CD4-positive, alpha-beta T cell (primary cell): ENCODE measurements at places on chromosomes 7 and 10. TPM values are rescaled to one million over a fixed set of nuclear protein-coding genes. Genes with fewer than 3 reads are reported as not detected.

DNA sequence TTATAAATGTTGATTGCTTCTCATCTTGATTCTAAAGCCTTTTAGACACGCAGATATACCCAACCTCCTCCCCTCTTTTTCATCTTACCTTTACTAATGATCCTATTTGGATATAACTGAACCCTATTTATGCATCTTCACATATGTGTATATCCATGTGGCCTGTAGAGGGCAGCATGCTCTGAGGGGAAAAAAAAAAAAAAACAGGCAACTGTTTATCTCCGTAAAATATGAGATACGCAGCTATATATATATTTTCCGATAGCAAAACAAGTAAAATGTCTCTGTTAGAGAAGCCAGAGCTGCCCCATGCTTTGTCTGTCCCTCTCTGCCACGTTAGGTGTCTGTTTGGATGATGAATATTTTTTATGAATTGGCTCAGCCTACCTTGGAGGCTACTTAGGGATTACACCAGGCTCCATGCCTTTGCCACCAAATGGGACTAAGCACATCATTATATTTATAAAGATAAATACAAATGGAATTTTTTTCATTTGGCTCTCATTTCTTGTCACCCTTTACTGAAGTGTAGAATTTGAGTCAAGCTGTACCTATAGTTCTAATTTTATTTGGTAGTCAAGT is 174.8 kb upstream of the FZD1 start:
- H3K36me3 ChIP-seq = no peaks in the 10 kb centered on the region
- no peak overlapping the region for H3K4me3 ChIP-seq
- no peak overlapping the region for H3K27ac ChIP-seq
- H3K4me1 ChIP-seq = peaks cover 12% of the 10 kb centered on the region
- no peak for DNase-seq
- H3K27me3 ChIP-seq = no peaks in the 10 kb centered on the region

GRCh38 chr10:124665091-124665490 is 79.1 kb downstream of the FAM53B start:
- no peaks in the 10 kb centered on the region for H3K27me3 ChIP-seq
- peak overlapping the region; percentile 9 for H3K27ac ChIP-seq
- H3K4me1 ChIP-seq = peaks cover 96% of the 10 kb centered on the region
- no peak for DNase-seq
- H3K36me3 ChIP-seq = peaks cover 48% of the 10 kb centered on the region
- no peak overlapping the region for H3K4me3 ChIP-seq

- peaks cover 38% of the 10 kb centered on the region for H3K4me1 ChIP-seq
- DNase-seq = no peak
- no peaks in the 10 kb centered on the region for H3K27me3 ChIP-seq
- no peak overlapping the region for H3K27ac ChIP-seq
Measured at GRCh38 chr7:140174217-140174616, 2.6 kb downstream of the KDM7A start.

- no peak for DNase-seq
- no peaks in the 10 kb centered on the region for H3K27me3 ChIP-seq
- peaks cover 30% of the 10 kb centered on the region for H3K36me3 ChIP-seq
- no peak overlapping the region for H3K27ac ChIP-seq
- peaks cover 3% of the 10 kb centered on the region for H3K4me1 ChIP-seq
- H3K4me3 ChIP-seq = no peak overlapping the region
Measured at GRCh38 chr7:1848911-1849311, 178.8 kb downstream of the ELFN1 start.

GRCh38 chr10:91616137-91616536 is 16.7 kb downstream of the PPP1R3C start:
- no peak overlapping the region for H3K4me3 ChIP-seq
- peaks cover 7% of the 10 kb centered on the region for H3K27me3 ChIP-seq
- no peaks in the 10 kb centered on the region for H3K36me3 ChIP-seq
- no peak overlapping the region for H3K27ac ChIP-seq
- no peaks in the 10 kb centered on the region for H3K4me1 ChIP-seq

DNA sequence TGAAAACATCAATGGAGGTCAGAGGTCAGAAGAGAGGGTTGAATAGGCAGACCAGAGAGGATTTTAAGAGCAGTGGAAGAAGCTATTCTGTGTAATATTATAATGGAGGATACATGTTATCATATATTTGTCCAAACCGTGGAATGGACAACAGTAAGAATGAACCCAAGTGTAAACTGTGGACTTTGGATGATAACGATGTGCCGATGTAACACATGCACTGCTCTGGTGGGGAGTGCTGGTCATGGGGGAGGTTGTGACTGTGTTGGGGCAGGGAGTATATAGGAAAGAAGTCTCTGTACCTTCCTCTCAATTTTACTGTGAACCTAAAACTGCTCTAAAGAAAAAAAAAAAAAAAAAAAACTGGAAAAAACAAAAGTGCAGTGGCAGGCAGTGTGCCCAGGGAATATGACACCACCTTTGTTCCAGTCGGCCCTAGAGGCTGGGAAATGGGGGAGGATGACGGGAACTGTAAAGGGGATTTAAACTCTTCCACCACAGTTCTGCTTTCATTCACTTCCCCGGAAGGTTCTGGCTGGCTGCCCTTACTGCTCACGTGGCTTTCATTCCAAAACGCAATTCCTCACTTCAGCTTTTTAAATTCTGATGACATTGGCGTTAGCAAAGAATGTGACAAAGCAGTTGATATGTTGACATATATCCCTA is 113.7 kb upstream of the ANKRD1 start:
- peaks cover 19% of the 10 kb centered on the region for H3K4me1 ChIP-seq
- H3K27ac ChIP-seq = peak overlapping the region; percentile 63
- no peaks in the 10 kb centered on the region for H3K36me3 ChIP-seq
- DNase-seq = no peak

- H3K27ac ChIP-seq = no peak overlapping the region
- H3K4me3 ChIP-seq = no peak overlapping the region
- peaks cover 42% of the 10 kb centered on the region for H3K27me3 ChIP-seq
- no peak for DNase-seq
- peaks cover 3% of the 10 kb centered on the region for H3K4me1 ChIP-seq
Measured at GRCh38 chr7:90212149-90212495, 582 bp downstream of the STEAP2 start.

DNA sequence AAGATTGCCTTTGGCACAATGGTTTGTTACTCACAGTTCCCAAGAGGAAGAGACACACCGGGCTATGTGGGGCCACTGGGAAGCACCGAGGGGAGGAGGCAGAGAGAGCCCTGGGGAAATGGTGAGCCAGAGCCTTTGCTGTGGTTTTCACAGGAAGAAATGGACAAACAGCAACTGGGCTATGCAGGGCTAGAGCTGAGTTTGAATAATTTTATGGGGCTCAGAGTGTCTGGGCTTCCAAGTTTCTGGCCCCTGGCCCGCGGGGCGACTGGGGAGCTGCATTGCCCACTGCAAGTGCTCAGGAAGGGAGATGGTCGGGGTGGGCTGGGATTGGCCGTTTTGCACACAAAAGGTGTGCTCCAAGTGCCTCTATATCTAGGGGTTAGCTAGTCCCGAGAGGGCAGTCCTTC is 92.6 kb downstream of the CHST15 start:
- H3K27ac ChIP-seq = no peak overlapping the region
- H3K4me3 ChIP-seq = no peak overlapping the region
- H3K36me3 ChIP-seq = no peaks in the 10 kb centered on the region
- no peak for DNase-seq

DNA sequence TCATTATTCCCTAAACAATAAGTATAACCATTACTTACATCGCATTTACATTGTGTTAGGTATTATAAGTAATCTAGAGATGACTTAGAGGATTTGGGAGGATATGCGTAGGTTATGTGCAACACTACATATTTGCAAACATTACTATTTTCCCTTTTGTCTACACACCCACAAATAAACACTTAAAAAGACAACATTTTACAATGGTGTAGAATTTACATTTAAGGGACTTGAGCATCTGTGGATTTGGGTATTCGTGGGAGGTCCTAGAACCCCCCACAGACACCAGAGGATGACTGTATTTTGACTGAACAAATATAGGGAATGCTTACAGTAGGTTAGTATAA is 220.2 kb upstream of the MYO3A start:
- H3K36me3 ChIP-seq = no peaks in the 10 kb centered on the region
- H3K27ac ChIP-seq = no peak overlapping the region
- H3K4me1 ChIP-seq = no peaks in the 10 kb centered on the region
- no peak for DNase-seq

GRCh38 chr7:946256-946996 is 8.1 kb downstream of the ADAP1 start:
- H3K36me3 ChIP-seq = no peaks in the 10 kb centered on the region
- H3K4me1 ChIP-seq = no peaks in the 10 kb centered on the region
- no peaks in the 10 kb centered on the region for H3K27me3 ChIP-seq
- H3K4me3 ChIP-seq = no peak overlapping the region

DNA sequence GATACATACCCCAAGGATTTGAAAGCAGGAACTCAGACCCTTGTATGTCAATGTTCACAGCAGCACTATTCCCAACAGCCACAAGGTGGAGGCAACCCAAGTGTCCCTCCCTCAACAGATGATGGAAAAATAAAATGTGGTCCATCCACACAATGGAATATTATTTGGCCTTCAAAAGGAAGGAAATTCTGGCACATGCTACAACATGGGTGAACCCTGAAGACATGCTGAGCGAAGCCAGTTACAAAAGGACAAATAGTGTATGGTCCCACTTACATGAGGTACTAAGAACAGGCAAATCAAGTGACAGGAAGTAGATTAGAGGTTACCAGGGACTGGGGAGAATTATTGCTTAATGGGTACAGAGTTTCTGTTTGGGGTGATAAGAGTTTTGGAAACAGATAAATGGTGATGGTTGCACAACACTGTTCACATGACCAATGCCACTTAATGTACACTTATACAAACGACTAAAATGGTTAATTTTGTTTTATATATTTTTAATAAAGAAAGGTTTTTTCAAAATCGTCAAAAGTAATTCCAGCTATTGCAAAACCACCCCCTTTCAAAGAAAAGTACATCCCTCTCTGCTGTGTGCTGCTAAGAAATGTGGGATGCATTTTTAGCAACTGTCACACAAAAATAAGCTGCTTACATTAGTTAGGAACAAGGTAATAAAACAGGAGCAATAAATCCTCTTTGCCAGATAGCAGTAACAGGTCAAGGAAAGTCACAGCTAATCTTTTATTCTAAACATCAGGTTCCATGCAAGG is 85.7 kb downstream of the GRB10 start:
- H3K36me3 ChIP-seq = no peaks in the 10 kb centered on the region
- no peak overlapping the region for H3K4me3 ChIP-seq
- no peaks in the 10 kb centered on the region for H3K27me3 ChIP-seq
- no peak overlapping the region for H3K27ac ChIP-seq
- no peaks in the 10 kb centered on the region for H3K4me1 ChIP-seq
- peak; percentile 5 for DNase-seq

DNA sequence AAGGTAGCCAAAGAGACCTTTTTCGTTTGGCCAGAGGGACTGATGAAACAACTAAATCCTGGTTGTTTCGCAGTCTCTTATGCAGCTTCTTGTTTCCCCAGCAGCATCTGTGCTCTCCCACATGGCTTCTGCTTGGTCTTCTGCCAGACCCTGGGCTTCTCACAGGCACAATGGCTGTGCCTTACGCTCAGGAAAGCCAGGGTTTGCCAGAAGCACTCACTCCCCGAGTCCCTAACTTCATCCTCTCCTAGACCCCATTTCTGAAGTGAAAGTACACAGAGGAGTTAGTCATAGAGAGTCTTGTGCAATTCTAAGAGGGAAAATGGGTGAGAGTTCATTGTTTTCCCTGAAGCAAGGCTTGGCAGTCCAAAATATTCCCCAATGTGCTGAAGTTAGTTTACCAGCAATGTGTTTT is 121.7 kb downstream of the EVX1 start:
- H3K27ac ChIP-seq = no peak overlapping the region
- no peaks in the 10 kb centered on the region for H3K27me3 ChIP-seq
- no peaks in the 10 kb centered on the region for H3K4me1 ChIP-seq
- H3K4me3 ChIP-seq = no peak overlapping the region
- H3K36me3 ChIP-seq = no peaks in the 10 kb centered on the region
- no peak for DNase-seq

GRCh38 chr10:62451611-62451975 is 77.4 kb downstream of the ZNF365 start:
- H3K27me3 ChIP-seq = no peaks in the 10 kb centered on the region
- H3K36me3 ChIP-seq = no peaks in the 10 kb centered on the region
- no peak overlapping the region for H3K4me3 ChIP-seq
- no peaks in the 10 kb centered on the region for H3K4me1 ChIP-seq
- no peak overlapping the region for H3K27ac ChIP-seq

GRCh38 chr10:75430000-75430763 is 1.2 kb upstream of the LRMDA start:
- DNase-seq = peak; percentile 44
- no peak overlapping the region for H3K4me3 ChIP-seq
- H3K27ac ChIP-seq = no peak overlapping the region
- peaks cover 3% of the 10 kb centered on the region for H3K4me1 ChIP-seq

GRCh38 chr10:123858077-123858681 is 33.4 kb downstream of the CPXM2 start:
- no peak overlapping the region for H3K27ac ChIP-seq
- DNase-seq = no peak
- no peaks in the 10 kb centered on the region for H3K4me1 ChIP-seq
- no peak overlapping the region for H3K4me3 ChIP-seq
- H3K36me3 ChIP-seq = no peaks in the 10 kb centered on the region

GRCh38 chr10:3427347-3427746 is 254.8 kb upstream of the PITRM1 start:
- no peak for DNase-seq
- H3K4me1 ChIP-seq = peaks cover 26% of the 10 kb centered on the region
- H3K4me3 ChIP-seq = no peak overlapping the region
- no peaks in the 10 kb centered on the region for H3K27me3 ChIP-seq
- H3K27ac ChIP-seq = no peak overlapping the region

- H3K4me3 ChIP-seq = no peak overlapping the region
- no peaks in the 10 kb centered on the region for H3K4me1 ChIP-seq
- no peaks in the 10 kb centered on the region for H3K36me3 ChIP-seq
- no peak overlapping the region for H3K27ac ChIP-seq
- peaks cover 2% of the 10 kb centered on the region for H3K27me3 ChIP-seq
Measured at GRCh38 chr10:132279873-132280645, 27.7 kb downstream of the STK32C start.

- H3K4me1 ChIP-seq = peaks cover 14% of the 10 kb centered on the region
- H3K27me3 ChIP-seq = no peaks in the 10 kb centered on the region
- H3K4me3 ChIP-seq = peak overlapping the region; percentile 76
Measured at GRCh38 chr10:11612021-11613001, 861 bp upstream of the USP6NL start.

GRCh38 chr10:123117644-123118417 is 17.9 kb upstream of the HMX3 start:
- H3K4me3 ChIP-seq = no peak overlapping the region
- peaks cover 26% of the 10 kb centered on the region for H3K27me3 ChIP-seq
- peaks cover 4% of the 10 kb centered on the region for H3K4me1 ChIP-seq
- H3K36me3 ChIP-seq = no peaks in the 10 kb centered on the region
- no peak for DNase-seq

UPK3BL1 gene
- total RNA-seq = 28.4 TPM

OR13A1 gene
- total RNA-seq = not detected

ATRNL1 gene
- total RNA-seq = not detected

RPS24 gene
- total RNA-seq = 1,812 TPM

AASS gene
- total RNA-seq = 1.5 TPM

INTS1 gene
- 91.5 TPM for total RNA-seq

CDHR3 gene
- 12.2 TPM for total RNA-seq

H2AZ2 gene
- 156 TPM for total RNA-seq

GBX1 gene
- not detected for total RNA-seq

GALNT17 gene
- not detected for total RNA-seq

MTERF1 gene
- 11.9 TPM for total RNA-seq

ACTL6B gene
- total RNA-seq = not detected
